Globus pallidus (tissue), 1 donor: ENCODE measurements at places on chromosomes 2 and 18.

GRCh38 chr18:79664525-79665125, 15.0 kb upstream of the CTDP1 start:
- DNase-seq, result no peak

- no peak for DNase-seq
Measured at GRCh38 chr18:69085951-69086350, 288.1 kb downstream of the CCDC102B start.

DNA sequence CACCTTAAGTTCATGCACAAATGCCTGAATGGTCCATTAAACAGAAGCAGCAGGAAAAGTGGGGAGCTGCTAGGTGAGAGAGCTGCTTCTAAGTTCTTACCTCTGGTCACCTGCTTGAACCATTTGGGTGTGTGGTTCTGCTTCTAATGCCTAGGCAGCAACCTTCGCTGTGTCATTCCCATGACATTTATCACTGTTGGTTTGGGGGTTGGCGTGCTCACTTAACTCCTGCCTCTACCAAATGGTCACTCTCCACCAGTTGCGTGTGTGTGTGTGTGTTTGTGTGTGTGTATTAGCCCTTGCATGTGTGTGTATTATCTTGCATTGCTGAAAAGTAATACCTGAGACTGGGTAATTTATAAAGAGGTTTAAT, 56.2 kb downstream of the NCAPH start:
- DNase-seq, result no peak

- no peak for DNase-seq
Measured at GRCh38 chr2:46045888-46046287, 251.3 kb upstream of the EPAS1 start.

DNA sequence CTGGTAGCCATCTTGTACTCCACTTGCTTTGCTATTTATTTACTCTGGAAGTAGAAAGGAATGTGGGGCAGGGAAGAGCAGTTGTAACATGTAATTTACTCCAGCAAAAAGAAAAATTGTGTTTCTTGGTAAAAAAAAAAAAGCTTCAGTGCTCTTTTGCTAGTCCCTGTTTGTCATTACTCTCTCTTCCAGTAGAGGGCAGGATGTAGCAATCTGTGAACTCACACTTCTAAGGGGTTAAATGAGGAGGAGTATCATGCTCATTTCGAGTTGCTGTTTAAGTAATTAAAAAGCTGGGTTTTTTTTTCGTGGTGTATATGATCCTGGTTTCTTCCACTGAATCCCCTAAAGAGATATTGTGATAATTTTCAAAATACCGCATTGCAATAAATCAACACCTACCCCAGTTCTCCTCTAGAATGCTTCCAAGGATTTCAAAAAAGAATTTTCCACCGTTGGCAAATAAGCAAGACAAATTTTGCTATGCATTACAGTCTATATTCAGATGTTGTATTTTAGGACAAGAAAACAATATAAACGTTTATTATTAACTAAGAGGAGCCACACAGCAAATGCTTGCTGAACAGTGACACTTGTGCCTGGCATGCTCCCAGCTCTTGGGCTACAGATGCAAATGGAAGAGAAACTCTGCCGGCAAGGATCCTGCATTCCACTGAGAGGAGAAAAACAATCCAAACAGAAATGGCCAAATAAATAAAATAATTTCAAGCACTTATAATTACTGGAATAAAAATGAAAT, 261.6 kb downstream of the ASXL3 start:
- peak; percentile 41 for DNase-seq

- no peak for DNase-seq
Measured at GRCh38 chr2:232920760-232921159, 50.7 kb downstream of the SNORC start.

GRCh38 chr18:49716035-49716434, 97.3 kb downstream of the ACAA2 start:
- DNase-seq, result no peak

DNA sequence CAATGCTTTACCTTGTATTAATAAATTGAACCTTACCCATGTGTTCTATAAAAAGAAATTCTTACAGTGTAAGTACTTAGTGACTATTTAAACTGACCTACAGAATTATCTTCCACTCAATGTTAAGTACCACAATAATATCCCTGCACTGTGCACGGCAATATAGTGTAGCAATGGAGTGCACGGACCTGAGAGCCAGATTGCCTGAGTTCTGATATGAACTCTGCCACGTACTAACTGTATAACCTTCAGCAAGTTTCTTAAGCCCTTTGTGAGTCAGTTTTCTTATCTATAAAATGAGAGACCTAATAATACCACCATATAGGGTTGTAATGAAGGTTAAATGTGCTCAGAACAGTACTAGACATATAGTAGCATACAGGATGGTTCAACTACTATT, 66.2 kb downstream of the GPR39 start:
- DNase-seq, result no peak

DNA sequence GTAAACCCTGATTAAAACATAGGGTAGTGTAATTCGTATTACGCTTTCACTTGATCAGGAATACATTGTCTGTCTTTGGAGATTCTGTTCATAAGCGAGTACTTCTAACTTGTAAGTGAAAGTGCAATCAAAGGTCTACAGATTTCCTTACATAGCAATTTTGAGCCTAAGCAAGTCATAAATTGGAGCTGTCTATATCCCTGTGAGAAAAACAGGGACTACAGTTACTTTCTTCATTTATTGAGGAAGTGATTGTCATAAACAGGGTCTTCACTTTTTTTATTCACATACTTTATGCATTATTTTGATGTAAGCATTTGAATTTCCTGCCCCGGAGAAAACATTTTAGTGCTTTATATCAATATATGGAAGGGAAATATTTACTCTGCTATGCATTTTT, 670.4 kb downstream of the CBLN2 start:
- no peak for DNase-seq

GRCh38 chr2:120348134-120348736, 2.3 kb downstream of the INHBB start:
- DNase-seq, result no peak

GRCh38 chr2:241724259-241724974, 10.0 kb upstream of the D2HGDH start:
- DNase-seq, result no peak

- DNase-seq, result no peak
Measured at GRCh38 chr2:72722492-72723070, 103.3 kb downstream of the EXOC6B start.

- no peak for DNase-seq
Measured at GRCh38 chr2:235414422-235414821, 79.4 kb upstream of the AGAP1 start.

DNA sequence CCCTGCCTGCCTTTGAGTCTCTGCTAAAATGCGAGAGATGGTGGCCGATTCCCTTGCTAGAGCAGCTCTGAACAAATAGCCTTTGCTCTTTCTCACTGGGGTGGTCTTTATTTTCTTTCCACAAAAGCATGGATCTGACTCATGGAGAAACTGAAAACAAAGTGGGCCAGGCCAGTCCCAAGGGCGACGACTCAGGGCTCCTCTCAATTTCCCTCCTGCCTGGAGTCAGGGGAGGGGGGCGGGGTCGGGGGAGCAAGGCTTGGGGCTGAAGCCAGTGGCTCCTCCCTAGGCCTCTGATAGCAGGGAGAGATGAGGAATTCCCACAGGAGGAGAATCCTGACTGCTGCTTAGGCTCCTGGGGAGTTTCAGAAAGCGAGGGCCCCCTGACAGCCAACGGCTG, 17.1 kb upstream of the IL1R2 start:
- no peak for DNase-seq

GRCh38 chr2:235850289-235850688, 317.9 kb downstream of the GBX2 start:
- no peak for DNase-seq

- no peak for DNase-seq
Measured at GRCh38 chr2:16840496-16841172, 175.0 kb upstream of the CYRIA start.

DNA sequence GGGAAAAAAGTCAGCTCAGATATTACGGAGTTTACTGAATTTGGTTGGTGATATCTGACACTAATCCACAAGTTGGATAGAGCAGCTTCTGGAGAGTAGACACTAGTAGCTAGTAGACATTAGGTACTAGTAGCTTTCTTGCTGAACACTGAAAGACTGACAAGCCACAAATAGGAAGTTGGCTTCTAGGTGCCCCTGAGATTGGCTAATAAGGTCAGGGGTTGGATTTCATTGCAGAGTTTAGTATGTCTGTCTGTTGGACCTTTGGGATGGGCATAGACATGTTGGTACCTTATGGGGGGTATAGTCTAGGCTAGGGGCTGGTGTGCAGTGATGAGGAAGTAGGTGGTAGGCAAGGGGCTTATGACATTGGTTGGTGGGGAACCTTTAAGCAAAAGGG, 164.9 kb upstream of the LRRTM1 start:
- no peak for DNase-seq
